NCI-H2171 treated with DMSO at 0.1 percent for 48 hours (cell line): ENCODE measurements at places on chromosomes 2 and 18.

DNA sequence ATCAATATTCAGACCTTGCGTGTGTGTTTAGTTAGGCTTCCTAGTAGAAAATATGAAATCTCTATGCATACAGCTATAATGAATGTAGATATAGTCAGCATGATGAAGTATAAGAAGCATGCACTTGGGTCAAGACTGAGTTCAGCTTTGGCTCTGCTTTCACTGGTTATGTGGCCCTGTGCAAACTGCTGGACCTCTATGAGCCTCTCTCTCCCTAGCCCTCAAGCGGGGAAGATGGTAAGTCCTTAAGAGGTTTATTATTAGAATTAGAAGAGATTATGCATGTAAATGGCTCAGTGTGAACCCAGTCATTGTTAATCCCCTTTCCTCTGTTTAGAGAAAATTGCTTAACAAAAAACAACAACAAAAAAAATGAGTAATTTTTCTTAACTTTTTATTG lies 178.8 kb upstream of the NXPH2 start:
- DNase-seq, result no peak

DNA sequence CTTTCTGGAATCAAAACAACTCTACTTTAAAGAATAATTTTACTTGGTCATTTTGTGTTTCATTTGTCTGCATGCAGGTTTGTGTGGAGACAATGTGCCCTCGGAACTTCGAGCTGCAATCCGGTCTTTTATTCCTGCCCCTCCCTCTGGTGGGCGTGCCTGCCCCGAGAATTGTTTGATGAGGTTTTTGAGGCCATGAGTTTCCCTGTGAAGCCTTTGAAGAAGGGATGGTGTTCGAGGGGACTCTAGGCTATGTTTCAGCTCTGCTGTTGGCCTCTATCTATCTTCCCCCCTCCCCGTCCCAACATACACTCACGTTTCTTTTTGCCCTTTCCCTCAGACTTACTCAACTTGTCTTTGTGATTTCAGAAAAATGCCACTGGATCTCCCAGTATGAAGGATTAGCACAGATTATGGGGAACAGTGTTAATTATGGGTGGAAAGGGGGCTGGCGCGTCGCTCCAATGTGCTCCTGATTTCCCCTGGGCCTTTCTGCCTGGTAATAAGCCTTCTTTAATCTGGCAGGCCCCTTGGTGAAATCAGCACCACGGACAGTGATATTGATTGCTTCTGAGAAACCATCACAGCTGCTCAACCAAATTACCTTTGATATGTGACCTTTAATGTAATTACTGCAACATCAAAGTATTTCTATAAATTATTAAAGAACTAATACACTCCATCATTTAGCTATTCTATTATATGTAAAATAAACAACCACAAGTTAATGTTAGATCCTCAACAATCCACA lies 82.2 kb downstream of the CELF4 start:
- DNase-seq, result no peak

DNA sequence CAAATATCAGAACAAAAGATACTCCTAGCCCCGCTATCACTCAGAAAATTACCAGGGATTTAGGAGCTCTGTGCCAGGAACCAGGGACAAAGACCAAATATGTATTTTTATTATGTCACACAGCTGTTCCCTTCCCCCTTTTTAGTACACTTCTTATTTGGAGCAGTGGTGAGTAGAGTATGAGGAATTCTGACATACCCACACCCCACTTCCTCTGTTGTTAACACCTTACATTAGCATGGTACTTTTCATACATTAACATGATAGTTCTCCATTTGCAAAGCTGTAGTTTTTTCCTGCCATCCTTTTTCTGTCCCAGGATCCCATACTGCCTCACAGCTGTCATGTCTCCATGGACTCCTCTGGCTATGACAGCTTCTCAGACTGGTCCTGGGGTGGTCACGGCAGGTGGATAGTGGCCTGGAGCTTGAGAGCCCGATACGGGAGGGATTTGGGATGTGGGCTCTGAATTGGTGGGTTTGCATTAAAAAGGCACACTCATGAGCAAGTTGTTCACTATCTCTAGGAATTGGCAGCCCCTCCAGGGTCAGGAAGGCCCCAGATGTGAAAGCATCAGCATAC lies 100.2 kb downstream of the SH3RF3 start:
- no peak for DNase-seq

- no peak for DNase-seq
Measured at GRCh38 chr18:28039078-28039477, 137.9 kb downstream of the CDH2 start.
